Activated T-helper 1 cell treated with anti-CD3 and anti-CD28 coated beads, Interleukin-12 subunit alpha, Interleukin-12 subunit beta, Interleukin-2, Interleukin-4 antibody, amounts not matched to agents 30 ng/mL and 10 ng/mL and 1 ng/mL, durations not matched to agents 14 hours and 24 hours and 36 hours (primary cell): ENCODE measurements at places on chromosomes 5 and 9. TPM values are rescaled to one million over a fixed set of nuclear protein-coding genes. Genes with fewer than 3 reads are reported as not detected.
A peak's percentile ranks its signal among the peaks of the same experiment; 100 is the strongest.

SOHLH1 gene
- total RNA-seq: not detected in 2 replicates

DNA sequence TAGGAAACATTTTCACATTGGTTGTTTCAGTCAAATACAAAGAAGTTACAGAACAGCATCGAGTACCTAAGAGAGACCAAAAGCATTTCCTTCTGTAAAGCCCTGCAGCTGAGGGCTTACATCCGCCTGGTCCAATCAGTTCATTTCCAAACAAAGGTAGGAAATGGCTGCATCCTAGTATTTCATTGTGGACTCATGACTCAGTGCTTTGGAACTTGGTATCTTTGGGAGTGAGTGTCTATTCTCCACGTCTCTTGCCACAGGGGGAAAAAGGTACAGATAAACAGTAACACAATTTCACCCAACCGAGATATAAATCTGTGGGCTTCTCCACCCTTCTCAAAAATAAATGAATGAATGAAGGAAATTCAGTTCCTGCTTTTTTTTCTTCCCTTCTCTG lies 75.4 kb downstream of the NFIB start:
- H3K4me3 ChIP-seq: no peak overlapping the region
- no peak overlapping the region for H3K27ac ChIP-seq
- no peaks in the 10 kb centered on the region for H3K36me3 ChIP-seq

DNA sequence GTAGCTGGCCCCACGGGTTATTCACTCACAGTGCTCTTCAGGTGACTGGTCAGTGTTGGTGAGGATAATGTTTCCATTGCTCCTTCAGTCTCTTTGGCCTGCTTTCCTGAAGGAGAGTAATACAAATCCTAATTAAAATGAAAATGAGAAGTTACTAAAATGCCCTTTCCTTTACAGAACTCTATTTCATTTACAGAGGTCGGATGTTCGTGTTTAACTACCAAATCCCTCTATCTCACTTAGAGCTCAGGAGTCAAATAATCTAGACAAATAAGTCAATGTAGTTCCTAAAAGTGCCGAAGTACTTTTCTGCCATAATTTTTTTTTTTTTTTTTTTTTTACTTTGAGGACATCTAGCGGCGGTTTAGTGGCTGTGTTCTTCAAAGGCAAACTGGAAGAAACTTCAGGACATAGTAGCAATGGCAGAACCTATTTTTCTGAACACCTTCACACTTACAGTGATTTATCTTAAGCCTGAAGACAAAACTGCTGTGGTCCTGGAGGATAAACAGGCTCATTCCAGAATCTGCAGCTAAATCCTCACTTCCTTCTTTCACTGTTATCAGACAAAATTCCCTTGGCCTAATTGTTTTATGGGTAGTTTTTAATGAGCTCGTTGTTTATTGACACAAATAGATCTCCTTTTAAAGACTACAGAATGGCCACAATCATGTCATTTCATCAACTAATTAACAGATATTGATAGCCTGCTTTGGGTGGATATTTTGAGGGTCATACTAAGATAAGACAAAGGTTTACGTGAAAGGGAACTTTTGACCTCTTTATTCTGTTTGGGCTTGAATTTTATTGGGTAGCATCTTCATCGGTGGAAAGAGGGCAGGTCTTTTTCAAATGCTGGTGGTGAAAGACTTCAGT lies 207.6 kb upstream of the DMRTA1 start:
- H3K27ac ChIP-seq: no peak overlapping the region
- H3K36me3 ChIP-seq: no peaks in the 10 kb centered on the region
- peaks cover 43% of the 10 kb centered on the region for H3K27me3 ChIP-seq
- H3K4me3 ChIP-seq: no peak overlapping the region

DNA sequence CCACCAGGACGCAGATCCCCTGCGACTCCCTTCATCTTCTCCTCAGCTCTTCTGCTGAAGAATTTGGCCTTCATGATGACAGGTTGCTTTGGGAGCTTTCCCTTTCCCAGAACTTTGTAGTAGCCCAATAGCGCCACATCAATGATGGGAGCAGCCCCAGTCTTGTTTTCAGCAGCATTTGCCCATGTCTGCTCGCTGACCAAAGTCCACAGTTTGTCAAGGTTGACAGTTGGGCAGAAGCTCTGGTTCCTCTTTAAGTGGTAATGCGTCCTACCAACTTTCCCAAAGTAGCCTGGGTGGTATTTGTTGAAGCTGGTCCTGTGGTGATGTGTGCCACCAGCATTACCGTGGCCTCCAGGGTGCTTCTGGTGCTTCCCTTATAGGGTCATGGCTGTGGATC lies 62.2 kb downstream of the GCNT4 start:
- H3K4me3 ChIP-seq: no peak overlapping the region
- H3K36me3 ChIP-seq: no peaks in the 10 kb centered on the region
- no peak for DNase-seq
- H3K4me1 ChIP-seq: no peaks in the 10 kb centered on the region

ACOT12 gene
- not detected in 2 replicates for total RNA-seq

DNA sequence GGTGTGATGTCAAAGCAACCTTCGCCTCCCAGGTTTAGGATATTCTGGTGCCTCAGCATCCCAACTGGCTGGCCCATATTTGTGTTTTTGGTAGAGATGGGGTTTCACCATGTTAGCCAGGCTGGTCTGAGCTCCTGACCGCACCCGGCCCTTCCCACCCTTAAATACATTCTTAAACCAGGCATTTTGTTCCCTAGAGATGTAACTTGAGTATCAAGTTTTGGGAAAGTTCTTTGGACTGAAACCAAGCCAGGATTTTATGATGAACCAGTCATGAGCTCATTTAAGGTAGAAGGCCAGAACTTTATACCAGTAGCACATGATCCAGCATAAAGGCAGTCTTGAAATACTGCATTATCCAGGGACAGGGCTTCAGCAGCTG lies 3.5 kb downstream of the RPL7A start:
- H3K27ac ChIP-seq: no peak overlapping the region
- DNase-seq: no peak
- H3K36me3 ChIP-seq: peaks cover 58% of the 10 kb centered on the region
- peak overlapping the region; percentile 19 for H3K4me3 ChIP-seq
- H3K27me3 ChIP-seq: peaks cover 2% of the 10 kb centered on the region

SLC22A4 gene
- total RNA-seq: 1.6 and 2.6 TPM in 2 replicates

GRCh38 chr5:78424665-78425064 lies 64.2 kb downstream of the SCAMP1 start:
- H3K36me3 ChIP-seq: peaks cover 11% of the 10 kb centered on the region
- no peaks in the 10 kb centered on the region for H3K4me1 ChIP-seq
- DNase-seq: no peak
- H3K27me3 ChIP-seq: no peaks in the 10 kb centered on the region
- H3K4me3 ChIP-seq: no peak overlapping the region

ZNF608 gene
- total RNA-seq: not detected in 2 replicates

SHISAL2B gene
- not detected in 2 replicates for total RNA-seq

- no peaks in the 10 kb centered on the region for H3K27me3 ChIP-seq
- no peak overlapping the region for H3K27ac ChIP-seq
- no peak for DNase-seq
- H3K4me1 ChIP-seq: no peaks in the 10 kb centered on the region
Measured at GRCh38 chr9:23322392-23322791, 503.6 kb downstream of the ELAVL2 start.

HSPA5 gene
- total RNA-seq: 242 and 243 TPM in 2 replicates
